ENCODE measurements at places on chromosomes 2 and 18.

GRCh38 chr2:232421189-232421785 lies 14.6 kb downstream of the ALPG start:
- DNase-seq = no peak

DNA sequence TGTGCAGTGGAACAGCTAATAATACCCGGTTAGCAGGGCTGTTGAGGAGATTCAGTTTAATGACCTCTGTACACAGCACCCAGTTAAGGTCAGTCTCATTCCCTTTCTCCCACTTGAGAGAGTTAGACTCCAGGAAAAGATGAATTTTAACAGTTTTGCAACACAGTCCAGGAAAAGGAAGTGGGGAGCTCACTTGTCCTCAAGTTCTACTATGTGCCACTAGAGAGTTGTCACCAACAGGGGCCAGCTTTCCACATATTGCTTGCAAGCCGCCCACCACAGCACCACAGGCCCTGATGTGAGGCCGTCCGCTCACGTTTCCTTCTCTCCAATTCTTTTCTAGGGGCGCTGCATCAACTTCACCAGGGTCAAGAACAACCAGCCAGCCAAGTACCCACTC lies 142.1 kb downstream of the GFPT1 start:
- DNase-seq = no peak

DNA sequence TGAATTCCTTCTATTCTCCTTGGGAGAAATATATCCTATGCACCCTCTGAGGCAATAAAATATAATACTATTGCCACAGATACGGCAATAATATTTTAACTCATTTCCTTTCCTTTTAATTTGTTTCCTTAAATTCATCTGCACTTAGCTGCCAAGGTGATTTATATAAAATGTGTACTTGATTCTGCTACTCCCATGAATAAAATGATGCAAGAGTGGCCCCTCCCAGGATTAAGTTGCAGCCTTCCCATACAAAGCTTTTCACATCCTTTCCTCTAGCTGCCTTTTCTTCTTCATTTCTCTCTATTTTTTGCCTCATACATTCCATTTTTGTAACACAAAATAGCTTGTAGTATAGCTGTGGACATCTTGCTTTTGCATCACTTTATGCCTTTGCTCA lies 464.1 kb upstream of the ZEB2 start:
- DNase-seq = no peak

GRCh38 chr2:233480490-233481202 lies 85.9 kb downstream of the USP40 start:
- no peak for DNase-seq

DNA sequence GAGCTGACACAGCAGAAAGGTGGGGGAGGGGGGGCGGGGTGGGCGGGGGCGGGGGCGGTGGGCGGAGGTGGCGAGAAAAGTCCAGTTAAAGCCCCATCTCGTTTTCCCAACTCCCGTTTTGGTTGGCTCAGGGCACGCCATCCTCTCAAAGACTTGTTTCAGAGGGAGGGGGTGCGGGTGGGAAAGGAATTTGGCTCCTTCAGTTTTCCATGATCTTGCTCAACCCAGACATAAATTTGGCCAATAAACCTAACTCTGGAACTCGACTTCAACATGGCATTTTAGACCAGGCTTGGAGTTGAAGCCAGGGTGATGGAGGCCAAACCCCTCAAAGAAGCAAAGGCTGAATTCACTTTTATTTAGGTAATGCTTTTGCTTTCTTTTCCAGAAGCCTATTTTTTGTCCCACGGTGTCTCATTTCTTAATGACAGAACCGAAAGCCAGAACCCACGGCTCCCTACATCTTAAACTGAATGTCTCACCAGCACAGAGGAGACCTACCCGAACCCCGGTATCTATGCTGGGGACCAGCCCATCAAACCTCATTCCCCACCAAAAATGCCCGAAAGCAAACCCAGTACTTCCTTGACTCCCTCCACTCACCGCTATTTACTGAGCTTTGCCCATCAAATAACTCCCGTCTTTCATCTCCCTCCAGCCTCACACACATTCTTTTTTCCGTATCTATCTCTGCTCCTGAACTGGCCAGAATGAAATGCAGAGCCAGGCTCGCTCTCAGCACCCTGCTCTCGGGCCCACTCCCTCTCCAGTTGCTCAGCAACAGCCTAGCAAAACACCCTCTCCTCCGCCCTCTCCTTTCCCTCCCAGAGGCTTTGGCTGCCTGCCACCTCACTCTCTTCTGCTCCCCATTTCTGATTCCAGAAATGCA lies 4.3 kb downstream of the IGFBP5 start:
- DNase-seq = peak; percentile 89

DNA sequence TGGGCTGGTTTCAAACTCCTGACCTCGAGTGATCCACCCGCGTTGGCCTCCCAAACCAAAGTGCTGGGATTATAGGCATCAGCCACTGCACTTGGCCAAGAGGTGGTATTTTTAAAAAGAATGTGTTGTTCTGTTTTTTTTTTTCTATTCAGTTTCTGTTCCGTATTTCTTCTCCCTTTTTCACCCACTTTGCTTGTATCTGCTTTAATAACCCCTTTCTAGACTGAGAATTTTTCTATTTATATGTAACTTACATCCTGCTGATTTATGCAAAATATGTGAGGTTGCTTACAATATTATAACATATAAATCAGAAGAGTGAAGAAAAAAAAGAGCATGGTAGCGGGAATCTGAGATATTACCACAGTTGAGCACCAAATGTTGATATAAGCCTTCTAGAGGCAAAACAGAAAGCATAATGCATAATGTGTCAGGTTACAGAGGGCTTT lies 17.2 kb upstream of the LYPD6B start:
- no peak for DNase-seq

GRCh38 chr2:113117541-113118262 lies 9.7 kb upstream of the IL1RN start:
- DNase-seq = peak; percentile 51

DNA sequence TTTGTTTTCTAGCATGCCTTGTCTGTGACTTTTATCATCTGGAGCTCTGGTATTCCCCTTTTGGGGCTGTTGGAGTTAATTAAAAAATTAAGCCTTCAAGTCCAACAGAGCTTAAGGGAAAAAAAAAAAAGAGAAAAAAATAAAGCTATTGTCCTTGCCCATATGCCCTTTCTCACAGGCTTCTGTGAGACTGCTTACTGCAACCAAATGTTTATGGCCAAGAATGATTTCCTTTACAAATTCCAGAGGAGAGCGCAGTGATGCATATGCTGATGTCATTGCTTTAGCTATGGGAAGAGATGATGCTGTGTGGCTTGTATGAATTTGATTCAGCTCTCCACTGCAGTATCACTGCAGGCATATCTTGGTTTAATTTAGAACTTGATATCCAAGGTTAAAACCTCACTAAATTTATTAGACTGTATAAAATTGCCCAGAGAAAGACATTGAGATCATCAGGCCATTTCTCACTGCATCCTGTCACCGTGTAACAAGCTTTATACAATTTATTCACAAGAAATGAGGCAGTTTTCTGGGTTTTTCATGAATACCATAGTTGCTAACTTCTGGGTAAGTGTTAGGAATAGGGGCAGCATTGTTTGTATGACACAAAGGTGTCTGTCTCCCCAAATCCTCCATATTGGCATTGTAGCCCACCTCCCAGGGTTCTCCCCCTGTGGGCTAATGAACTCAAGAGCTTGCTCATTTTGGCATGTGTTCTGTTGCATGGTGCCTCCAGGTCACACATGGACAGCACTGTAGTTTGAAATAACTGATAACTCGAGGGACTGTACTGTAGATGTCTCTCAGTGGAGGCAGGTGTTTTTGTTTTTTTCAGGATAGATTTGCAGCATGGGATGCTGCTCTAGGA lies 85.0 kb downstream of the TANC1 start:
- peak; percentile 90 for DNase-seq

DNA sequence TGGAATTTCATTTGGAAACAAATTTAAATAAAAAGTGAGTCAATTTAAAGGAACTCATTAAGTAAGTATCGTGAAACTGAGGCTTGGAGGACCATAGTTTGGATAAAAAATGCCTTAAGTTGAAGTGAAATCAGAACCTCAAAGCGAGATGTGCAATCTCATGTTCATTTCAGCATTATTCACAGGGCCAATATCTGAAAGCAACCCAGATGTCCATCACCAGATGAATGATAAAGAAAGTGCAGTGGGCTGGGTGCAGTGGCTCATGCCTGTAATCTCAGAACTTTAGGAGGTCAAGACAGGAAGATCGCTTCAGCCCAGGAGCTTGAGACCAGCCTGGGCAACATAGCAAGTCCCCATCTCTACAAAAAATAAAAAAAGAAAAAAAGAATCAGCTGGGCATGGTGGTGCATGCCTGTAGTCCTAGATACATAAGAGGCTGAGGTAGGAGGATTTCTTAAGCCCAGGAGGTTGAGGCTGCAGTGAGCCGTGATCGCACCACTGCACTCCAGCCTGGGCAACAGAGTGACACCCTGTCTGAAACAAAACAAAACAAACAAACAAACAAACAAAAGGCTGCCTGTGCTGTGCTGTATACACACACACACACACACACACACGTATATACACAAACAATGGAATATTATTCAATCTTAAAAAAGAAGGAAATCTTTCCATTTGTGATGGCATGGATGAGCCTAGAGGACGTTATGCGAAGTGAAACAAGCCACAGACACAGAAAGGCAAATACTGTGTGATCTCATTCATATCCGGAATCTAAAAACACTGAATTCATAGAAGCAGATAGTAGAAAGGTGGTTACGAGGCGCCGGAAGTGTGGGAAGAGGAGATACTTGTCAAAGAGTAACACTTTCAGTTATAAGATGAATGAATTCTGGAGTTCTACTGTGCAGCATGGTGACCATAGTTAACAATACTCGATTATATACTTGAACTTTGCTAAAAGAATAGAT lies 14.5 kb downstream of the SH3RF3 start:
- no peak for DNase-seq

DNA sequence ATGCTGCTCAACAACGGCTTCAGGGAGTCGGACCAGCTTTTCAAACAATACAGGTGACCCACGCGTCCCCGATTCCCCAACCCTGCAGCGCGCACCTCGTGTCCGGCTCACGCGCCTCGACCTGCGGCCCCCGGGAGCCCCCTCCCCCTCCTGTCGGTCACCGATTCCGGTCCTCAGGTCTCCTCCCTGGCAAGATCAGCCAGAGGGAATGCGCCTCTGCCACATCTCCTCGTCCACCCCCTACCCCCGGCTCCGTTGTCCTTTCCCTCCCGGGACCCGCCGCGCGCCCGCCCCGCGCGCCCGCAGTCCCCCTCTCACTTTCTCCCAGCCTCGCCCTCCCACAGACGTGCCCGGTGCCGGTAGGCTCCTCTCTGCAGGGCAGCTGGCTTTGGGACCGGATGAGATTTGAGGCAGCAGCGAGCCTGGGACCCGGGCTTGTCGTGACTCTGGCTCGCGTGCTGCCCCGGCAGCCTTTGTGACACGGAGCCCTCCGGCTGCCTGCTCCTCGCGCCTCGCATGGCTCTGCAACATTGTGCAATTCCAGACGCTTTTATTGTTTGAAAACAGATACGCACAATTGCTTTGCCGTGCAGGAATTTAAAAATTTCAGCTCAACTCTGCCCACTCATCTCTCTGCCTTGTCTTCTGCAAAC lies 558 bp downstream of the TTC39C start:
- DNase-seq = peak; percentile 76

- no peak for DNase-seq
These were observed 173.6 kb downstream of the CAMKMT start for GRCh38 chr2:44535376-44535775.

GRCh38 chr2:240438810-240439697 lies 3.6 kb downstream of the GPC1 start:
- no peak for DNase-seq

DNA sequence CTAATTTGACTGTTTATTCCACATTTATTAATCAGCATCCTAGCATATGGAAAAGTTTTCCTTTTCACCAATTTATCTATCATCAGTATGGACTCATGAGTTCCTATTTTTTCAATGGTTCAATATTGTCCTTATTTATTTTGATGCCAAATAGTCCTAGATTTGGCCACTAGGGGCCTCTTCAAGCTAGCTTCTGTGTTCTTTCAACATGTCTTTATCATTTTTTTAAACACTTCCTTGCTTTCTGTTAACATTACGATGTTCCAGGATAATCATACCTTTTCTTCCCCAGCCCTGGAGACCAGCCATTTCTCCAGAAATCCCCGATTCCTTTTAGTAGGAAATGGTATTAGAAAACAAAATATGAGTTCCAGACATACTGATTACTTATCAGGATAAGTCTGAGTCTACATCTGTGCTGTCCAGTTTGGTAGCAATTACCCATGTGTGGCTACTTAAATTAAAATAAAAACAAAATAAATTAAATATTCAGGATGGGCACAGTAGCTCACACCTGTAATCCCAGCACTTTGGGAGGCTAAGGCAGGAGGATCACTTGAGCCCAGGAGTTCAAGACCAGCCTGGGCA lies 70.6 kb downstream of the RPE start:
- DNase-seq = no peak

DNA sequence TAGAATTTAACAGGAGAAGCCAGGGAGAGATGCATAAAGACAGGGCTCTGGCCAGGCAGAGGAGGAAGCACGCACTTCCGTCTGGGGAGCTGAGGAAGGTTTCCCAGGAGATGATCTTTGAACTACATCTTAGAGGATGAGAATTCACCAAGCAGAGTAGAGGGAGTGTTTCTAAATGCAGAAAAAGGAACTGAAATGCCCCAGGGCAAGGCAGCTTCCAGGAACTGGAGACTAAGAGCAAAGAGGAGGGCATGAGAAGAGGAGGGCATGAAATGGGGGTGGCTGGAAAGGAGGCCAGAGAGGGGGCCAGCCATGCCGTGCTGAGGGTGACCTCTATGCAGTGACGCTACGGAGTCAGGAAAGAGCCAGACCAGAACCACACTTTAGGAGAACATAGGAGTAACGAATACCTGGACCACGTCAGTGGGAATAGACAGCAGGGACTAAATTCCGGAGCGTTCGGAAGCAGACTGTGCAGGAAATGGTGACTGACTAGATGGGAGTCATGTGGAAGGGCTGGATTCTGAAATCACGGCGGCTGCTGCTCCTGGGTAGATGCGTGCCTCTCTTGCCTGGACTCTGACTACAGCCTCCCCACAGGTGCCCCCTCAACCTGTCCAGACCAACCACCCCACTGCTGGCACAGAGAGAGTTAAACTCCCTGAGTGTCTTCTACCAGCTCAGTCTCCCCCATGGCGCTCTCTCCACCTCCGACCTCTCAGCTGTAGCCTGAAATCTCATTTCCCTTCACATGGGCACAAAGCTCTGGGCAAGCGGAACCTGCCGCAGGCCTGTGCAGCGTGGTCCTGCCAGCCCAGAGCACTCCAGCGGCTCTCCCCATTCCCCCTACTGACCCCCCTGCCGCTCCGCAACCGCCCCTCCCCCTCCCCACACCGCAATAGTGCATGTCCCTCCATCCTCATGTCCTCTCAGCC lies 87.0 kb upstream of the RTN4 start:
- DNase-seq = no peak
